Type B pancreatic cell (in vitro differentiated cells): ENCODE measurements at places on chromosomes 2 and 18.

GRCh38 chr18:34592961-34593382 lies 117.1 kb upstream of the DTNA start:
- no peak for DNase-seq

DNA sequence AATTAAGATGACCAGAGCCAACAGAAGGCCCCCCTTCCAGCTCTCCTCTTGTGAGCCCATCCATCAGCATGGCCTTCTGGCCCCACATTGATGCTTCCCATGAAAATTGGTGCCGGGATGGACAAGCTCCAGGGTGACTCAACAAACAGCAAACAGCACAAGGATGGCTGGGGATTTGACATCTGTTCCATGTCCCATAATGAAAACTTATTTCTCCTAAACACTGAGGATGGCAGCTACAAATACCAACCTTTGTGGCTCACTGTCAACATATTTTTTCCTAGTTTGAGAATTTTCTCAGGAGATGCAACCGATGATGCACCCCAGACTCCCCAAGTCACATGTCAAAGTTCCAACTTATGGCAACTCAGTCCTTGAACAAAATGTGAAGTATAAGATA lies 169.6 kb upstream of the SIX2 start:
- no peak for DNase-seq

- DNase-seq, result no peak
Observed at GRCh38 chr18:64966667-64967066, 784.1 kb upstream of the CDH7 start.

- DNase-seq, result no peak
Observed at GRCh38 chr2:19246496-19246895, 111.9 kb downstream of the OSR1 start.

DNA sequence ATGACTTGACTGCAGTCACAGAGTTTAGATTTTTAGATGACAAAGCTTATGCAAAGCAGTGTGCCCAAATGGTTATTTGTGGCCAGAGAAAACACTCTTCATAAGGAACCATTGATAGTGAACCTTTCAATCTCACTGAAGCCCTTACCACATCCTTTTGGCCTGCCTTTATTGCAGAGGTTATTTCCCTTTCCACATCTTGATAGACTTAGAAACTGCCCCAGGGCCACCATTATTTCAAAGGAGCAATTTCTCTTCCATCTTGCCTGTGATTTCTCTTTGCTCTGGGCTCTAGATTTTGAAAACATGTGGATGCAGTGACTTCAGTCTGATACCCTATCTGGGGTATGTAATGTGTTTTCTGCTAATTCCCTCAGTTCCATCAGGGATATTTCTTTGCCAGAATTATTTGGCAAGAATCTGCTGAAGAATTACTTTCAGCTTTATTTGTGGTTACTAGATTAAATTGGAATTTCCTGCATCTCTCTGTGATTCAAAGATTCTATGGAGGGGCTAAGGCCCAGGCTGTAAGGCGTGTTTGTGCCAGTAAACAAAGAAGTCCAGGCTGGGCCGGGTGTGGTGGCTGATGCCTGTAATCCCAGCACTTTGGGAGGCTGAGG lies 51.0 kb downstream of the MOGAT1 start:
- DNase-seq, result no peak
